ENCODE measurements at places on chromosomes 4 and X.
A peak's percentile ranks its signal among the peaks of the same experiment; 100 is the strongest.

DNA sequence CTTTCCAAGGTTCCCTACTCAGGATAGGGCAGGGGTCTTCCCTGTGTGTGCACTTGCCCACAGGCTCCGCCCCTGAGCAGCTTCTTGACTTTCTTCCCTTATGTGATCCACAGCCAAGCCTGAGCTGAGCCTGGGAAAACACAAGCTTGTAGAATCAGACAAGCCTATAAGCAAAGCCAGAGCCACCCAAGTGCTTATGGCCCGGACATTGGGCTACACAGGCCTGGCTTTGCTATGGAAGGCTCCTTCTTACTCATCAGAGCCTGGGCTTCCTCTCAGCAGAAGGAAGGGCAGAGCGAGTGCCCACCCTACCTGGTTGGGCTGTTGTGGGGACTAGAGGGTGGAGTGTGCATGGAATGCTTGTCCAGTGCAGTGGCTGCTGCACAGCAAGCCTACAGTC lies 1.3 kb upstream of the TNIP2 start:
- no peak for DNase-seq

DNA sequence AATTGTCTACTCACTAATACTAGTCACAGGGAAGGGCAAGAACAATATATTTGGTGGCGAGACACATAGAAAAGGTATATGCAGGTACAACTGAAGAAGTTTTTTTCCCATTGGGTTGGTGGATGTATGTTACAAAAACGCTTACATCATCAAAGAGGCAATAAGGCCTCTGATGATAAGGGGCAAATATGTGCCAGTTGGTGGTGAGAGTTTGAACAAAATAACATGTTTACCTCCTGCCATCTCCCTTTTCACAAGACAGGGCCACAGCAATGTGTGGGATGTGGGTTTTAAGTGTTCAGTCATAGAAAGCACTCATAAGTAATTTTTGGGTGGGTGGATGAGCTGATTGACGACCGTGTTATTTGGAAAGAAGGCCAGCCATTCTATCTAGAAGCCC lies 41.7 kb downstream of the PAGE2 start:
- no peak for DNase-seq

- DNase-seq = no peak
Observed at GRCh38 chrX:30816079-30816478, 73.0 kb downstream of the TAB3 start.

DNA sequence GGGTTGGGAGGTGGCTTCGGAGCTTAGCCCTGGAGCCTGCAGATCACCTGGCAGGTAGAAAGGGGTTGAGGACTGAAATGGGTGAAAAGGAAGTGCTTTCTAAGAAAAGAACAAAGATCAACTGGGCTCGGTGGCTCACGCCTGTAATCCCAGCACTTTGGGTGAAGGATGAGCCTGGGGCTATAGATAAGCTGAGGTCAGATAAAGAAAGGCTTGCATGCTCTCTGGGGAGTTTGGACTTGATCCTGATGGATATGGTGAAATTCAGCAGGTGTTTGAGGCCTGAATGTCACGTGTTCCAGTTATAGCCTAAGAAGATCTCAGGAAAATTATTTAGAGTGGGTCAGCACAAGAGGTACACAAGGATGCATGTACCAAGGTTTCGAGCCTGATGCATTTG lies 40.8 kb downstream of the SLC34A2 start:
- DNase-seq = no peak

- no peak for DNase-seq
Observed at GRCh38 chr4:87974856-87975462, 555 bp upstream of the SPP1 start.

DNA sequence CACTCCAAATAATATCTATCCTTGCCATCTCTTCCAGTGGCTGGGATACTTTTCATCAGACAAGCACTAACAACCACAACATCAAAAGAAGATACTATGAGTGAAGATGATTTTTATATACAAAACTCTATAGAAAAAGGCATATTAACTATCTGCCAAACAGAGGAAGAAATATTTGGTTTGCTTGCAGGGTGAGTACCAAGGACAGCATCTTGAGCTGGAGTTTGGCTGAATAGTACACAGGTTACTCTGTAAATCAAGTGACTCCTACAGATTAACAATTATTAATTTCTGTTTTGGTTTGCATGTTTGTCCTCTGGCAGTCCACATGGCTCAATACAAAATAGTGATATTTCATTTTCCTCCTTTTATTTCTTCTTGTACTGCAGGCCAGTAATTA lies 248.0 kb downstream of the RBMX2 start:
- DNase-seq = no peak

GRCh38 chrX:118839334-118839958 lies 15.8 kb downstream of the ZCCHC12 start:
- peak; percentile 56 for DNase-seq

DNA sequence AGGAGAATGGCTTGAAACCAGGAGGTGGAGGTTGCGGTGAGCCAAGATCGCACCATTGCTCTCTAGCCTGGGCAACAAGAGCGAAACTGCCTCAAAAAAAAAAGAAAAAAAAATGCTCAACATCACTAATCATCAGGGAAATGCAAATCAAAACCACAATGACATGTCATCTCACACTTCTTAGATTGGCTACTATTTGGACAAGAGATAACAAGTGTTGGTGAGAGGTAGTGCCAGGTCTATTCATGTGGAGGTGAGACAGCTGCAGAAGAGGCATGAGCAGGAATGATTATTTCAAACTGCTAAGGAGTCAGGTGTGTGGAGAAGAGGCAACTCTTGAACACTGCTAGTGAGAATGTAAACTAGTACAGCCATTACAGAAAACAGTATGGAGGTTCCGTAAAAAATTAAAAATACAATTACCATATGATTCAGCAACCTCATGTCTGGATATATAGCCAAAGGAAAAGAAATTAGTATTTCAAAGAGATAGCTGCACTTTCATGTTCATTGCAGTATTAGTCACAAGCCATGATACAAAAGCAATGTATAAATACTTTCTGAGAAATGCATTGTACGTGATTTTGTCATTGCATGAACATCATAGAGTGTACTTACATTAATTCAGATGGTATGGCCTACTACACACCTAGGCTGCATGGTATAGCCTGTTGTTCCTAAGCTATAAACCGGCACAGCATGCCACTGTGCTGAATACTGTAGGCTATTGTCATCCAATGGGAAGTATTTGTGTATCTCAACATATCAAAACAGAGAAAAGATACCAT lies 75.3 kb downstream of the TMEM144 start:
- DNase-seq = no peak

- DNase-seq = no peak
Observed at GRCh38 chrX:148629434-148629833, 129.0 kb downstream of the AFF2 start.

DNA sequence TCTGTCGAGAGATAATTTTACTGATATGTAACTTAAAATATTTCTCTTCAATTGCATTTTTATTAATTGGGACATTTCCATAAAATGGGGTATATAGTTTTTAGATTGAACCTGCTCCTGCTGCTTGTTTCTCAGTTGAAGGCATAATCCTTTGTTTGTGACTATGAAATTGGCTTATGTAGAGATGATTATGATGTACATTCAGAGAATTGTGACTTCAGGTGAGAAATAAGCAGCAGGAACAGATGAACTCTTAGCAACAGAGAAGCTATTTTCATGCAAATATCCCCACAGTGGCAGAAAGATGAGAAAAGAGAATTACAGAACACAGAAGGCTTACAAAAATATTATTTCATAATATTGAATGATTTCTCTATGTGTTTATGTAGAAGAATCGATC lies 1499.5 kb upstream of the ADGRL3 start:
- DNase-seq = no peak

- DNase-seq = no peak
Observed at GRCh38 chrX:7647831-7648230, 195.1 kb upstream of the VCX start.

DNA sequence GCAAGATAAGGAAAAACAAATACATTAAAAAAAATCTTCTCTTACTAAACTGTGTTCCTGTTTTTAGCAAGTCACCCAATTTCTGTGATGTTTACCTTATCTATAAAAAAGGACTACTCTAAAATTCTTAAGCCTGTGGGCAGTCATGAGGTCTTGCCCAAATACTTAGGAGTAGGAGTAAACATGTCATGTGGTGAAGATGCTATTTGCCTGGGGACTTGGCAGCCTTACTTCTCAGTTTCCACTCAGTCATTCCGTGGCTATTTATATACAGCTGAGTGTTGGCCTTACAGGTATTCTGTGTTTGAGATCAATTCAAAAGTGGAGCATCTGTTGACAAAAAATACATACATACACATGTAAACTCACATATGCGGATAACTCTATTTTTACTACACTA lies 89.9 kb upstream of the TLR2 start:
- DNase-seq = no peak

GRCh38 chrX:106481341-106481740 lies 130.4 kb upstream of the RADX start:
- DNase-seq = peak; percentile 34

DNA sequence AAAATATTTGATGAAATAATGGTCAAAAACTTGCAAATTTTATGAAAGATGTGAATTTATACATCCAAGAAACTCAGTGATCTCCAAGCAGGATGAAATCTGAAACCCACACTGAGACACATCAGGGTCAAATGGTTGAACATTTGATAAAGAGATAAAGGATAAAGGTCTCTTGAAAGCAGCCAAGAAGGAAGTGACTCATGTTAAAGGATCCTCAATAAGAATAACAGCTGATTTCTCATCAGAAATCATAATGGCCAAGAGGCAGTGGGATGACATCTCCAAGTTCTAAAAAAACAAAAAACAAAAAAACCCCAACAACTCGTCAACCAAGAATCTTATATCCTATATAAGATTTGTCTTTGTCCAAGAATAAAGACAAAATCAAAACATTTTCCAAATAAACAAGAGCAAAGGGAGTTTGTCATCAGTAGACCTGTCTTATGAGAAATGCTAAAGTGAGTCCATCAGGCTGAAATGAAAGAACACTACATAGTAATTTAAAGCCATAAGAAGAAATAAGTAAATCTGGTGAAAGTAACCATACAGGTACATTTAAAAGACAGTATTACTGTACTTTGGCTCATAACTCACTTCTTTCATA lies 121.7 kb downstream of the PDS5A start:
- DNase-seq = no peak

DNA sequence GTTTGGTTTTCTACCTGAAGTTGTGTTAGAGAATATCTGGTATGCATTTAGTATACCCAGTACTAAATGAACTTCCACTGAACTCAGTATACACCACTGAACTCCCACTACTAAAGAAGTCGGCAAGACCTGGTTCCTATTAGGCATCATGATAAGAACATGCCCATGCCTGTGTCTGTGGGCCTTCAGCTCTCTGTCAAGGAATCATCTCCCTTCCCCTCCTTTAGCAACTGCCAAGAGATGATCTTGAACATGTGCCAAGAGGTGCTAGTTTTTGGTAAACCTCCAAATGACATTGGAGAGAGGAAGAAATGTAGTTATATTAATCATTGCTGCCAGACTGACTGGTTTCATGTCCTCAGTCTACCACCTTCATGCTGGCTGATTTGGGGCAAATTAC lies 113.2 kb downstream of the ATP10D start:
- DNase-seq = no peak

DNA sequence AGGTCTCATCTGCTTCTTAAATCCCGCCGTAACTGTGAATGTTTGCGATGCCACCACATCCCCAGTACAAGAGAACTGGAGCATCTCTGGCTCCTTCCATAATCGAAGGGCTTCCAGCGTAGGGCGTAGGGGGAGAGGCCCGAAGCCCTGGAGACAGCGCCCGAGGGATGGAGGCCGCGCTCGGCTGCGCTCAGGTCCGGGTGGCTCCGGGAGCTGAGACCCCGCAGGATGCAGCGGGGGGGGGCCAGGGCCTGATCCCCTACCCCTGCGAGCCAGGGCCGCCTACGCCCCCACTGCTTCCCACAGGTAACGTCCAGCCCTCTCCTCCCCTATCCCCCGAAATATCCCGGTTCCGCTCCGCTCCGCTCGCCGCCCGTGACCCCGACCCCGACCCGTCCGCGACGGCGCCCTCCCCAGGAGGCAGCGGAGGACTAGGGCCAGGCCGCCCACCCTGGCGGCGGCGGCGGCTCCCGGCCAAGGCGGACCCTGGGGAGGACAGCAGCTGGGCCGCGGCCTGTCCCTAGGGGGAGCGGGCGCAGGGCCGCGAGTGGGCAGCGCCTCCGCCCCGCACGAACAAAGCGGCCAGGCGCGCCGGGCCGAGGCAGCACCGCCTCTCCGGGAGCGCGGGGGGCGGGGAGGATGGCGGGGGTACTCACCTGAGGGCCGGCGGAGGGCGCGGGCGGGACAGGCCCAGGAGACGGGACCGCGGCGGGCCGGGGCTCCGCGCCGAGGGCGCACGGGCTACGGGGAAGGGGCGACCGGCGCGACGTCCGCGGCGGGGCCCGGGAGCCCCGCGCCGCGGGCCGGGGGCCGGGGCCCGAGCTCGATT lies 723 bp downstream of the WDFY3 start:
- no peak for DNase-seq

GRCh38 chr4:145481164-145481941 lies at the start of gene SMAD1:
TSS of gene SMAD1 (plus strand) at chr4:145481853. CDS start at chr4:145514614, 32,761 bp downstream.
- no peak for DNase-seq

DNA sequence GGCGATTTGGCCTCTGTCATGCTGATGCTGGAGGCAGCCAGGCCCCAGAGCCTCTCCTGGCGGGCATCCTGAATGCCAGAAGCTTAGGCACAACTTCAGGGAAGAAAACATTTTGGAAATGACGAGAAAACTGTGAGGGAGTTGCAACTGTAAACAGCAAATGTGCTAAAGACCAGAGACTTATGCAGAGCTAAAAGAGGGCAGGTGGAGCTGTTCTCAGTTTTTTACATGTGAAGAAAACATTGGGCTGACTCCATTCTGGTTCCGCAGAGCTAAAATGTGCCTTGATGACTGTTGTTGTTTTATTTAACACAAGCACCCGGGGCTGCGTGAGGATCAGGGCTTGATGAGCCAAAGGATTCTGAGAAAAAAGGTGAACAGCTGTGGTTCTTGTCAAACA lies 10.8 kb upstream of the ARX start:
- DNase-seq = no peak

GRCh38 chrX:39019056-39019455 lies 217.8 kb downstream of the MID1IP1 start:
- no peak for DNase-seq

DNA sequence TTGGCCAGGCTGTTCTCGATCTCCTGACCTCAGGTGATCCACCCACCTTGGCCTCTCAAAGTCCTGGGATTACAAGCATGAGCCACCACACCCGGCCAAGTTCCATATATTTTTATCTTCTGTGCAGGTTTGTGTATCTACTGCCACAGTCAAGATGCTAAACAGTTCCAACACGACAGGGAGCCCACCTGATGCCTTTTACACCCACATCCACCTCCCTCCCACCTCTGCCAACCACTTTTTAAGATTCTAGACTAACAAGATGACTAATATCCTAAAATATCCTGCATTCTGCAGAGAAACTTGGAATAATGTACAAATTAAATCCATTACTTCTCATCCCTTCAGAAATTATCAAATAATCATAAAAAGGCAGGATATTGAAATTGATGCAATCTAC lies 19.3 kb upstream of the RPL34 start:
- no peak for DNase-seq

DNA sequence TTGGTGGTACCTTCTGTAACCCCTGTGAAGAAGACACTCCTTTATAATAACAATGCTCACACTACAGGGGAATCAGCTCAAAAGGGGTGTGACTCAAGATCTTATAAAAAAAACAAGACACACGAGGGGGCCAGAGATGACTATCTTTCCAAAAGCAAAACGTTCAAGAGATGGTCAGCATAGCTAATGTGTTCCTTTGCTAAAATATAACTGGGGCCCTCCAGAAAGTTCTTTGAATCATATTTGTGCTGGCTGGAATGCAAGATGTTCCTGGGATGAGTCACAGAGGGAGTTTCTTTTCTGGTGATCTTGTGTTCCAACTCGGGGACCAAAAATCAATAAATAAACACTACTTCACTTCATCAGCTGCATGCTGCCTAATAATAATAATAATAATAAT lies 46.5 kb downstream of the RAI2 start:
- no peak for DNase-seq

Data from memory B cell (primary cell).